ENCODE measurements at places on chromosomes 12 and 14.

DNA sequence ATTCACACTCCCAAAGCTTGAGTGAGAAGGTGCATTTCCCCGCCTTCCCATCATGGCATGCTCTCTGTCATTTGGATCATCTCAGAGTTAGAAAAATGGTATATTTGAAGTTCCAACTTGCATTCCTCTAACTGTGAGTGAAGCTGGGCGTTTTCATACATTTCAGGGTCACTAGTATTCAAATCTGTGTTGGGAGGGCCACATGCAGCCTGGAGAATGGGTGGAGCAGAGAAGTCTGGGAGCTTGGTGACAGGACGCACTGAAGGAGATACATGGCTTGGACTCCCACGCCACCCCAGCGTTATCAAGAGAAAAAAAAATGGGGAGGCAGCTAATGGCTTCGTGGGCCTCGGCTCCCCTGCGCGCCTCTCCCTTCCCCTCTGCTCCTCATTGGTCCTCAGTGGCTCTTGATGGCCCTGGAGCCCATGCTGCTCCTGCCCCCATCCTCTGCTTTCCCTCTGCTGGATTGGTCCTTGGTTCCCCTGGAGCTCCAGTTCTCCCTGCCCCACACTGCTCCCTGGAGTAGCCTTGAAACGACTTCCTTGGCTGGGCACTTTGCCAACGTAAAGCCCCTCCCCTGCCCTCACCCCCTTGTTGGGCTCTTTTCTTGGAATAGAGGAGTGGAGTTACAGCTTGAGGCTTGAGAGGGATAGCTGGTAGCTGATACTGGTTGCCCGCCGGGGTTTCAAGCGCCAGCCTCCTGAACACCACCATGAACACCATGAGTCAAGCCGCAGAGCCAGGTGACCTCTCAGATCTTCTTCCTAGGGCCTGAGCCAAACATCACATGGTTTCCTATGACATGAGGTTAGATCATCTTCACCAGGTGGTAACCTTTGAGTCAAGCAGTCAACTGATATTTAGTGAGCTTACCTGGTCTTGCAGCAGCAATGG is 139.6 kb downstream of the PRKCH start:
- no peak for DNase-seq

GRCh38 chr12:126038434-126038833 is 973.2 kb downstream of the AACS start:
- DNase-seq, result no peak

GRCh38 chr14:99875421-99875820 is 82.2 kb downstream of the EML1 start:
- DNase-seq, result no peak

- DNase-seq, result no peak
Observed at GRCh38 chr14:87233806-87234384, 759.1 kb downstream of the GALC start.

- DNase-seq, result no peak
Observed at GRCh38 chr12:30796891-30797371, 42.2 kb upstream of the CAPRIN2 start.

GRCh38 chr12:51404627-51405026 is 13.4 kb upstream of the GALNT6 start:
- DNase-seq, result no peak

GRCh38 chr14:81384900-81385299 is 15.2 kb downstream of the STON2 start:
- no peak for DNase-seq
